ENCODE measurements at places on chromosomes 7 and 10.

DNA sequence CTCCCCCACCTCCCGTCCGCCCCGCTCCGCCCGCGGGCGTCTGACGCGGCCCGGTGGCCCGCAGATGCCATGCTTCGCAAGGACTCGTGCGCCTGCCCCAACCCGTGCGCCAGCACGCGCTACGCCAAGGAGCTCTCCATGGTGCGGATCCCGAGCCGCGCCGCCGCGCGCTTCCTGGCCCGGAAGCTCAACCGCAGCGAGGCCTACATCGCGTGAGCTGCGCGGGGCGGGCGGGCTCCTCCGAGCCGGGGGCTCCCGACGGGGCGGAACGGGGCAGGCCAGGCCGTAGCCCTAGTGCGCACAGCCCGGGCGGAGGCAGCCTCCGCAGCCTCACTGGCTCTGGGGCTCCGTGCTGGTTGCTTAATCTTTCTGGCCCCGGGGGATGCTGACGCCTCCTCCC, 2.8 kb downstream of the ASIC3 start:
- DNase-seq = no peak

DNA sequence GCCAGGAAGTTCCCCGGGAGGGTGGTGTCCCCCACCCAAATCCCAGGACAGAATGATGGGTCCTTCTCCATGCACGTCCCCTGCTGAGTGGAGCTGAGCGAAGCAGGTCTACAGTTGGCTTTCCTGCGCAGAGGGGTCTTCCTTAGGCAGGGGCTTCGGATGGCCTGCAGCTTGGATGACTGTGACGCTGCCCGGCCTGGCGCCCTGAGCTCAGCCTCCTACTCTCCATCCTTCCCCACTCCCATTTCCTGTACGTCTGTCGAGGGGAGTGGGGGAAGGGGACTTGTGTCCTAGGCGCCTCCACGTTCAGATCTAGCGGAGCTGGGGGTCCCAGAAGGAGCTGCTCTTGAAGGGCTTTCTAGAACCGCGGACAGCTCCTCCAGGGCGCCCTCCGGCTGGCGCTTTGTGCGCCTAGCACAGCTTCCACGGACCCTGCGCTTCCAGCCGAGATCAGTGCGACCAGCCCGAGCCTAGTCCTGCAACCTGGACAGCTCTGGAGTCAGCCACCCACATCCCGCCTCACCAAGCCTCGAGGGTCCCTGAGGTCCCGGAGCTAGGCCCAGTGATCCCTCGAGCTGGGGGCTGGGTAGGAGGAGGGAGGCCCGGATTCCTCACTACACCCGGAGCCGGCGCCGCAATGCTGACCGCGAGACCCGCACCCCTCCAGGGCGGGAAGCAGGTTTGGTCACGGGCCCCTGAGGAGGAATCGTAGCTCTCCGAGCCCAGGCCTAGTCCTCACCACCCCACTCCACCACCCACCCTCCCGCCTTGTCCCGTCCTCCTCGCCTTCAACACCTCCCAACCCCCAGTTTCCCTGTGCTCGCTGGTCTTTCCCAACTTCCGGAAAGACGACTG, 1.9 kb downstream of the GRID1 start:
- DNase-seq = no peak

DNA sequence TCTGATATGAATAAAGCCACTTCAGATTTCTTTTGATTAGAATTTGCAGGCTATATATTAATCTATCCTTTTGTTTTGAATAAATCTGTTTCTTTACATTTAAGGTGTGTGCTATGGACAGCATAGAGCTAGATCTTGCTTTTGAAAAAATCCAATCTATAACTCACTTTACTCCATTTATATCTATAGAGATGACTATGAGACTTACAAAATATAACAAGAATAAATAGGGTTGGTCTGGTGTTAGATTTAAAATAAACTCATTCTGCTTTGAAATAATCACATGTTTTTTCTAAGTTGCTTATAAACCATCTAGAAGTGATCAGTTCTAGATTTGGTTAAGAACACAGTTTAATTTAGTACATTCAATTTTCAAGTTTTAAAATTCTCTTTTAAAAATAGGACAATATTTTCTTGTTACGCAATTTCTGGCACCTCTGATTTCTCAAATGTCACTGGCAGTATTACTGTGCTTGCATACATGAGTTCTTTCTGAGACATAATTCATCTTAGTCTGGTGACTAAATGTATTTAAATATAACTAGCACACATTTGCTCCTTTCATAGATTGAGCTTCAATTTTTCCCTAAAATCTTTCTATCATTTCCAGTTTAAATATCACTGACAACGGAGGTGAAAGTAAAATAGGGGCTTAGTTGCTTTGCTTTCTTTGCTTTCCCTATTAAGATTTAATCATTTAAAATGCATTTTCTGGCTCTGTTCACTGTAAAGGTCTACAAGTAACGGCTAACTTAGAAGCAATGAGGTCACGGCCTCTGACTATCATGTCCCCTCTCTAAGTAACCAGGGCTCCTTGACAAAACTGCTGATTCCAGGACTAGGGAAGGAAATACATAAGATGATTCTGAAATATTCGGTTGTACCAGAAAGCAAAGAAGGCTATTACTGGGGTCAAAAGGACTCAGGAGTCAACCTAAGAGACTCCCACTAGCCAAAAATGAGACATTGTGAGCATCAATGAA, 89.3 kb downstream of the ICA1 start:
- no peak for DNase-seq

DNA sequence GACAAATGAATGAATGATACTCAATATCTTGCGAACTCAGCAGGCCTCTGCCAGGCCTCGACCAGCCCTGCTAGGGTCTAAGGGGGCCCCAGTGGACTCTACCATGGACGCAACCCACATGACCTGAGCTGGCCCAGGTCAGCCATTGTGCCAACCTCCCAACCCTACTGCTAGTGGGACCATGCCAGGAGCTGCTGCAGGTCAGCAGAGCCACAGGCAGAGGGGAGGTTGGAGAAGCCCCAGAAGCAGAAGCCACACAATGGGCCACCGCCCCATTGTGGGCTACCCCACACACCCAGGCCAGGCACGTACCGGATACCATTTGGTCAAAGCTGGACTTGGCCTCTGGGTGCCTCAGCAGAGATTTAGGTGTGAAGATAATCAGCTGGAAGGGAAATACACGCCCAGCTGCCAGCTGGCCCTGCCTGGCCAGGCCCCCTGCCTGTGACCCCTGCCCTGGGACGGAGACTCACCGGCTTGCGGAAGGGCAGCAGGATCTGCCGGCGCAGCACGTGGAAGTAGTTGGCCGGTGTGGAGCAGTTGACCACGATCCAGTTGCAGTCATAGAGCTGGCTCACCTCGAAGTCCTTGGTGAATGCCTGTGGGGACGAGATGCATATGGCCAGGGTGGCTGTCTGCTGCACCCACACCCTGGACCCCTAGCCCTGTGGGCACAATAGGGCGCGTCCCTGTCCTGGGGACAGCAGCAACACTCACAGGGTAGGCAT, 24.5 kb downstream of the OGDHL start:
- DNase-seq = no peak

GRCh38 chr10:70550459-70550858, 52.1 kb downstream of the PRF1 start:
- no peak for DNase-seq

- DNase-seq = no peak
Observed at GRCh38 chr7:26760501-26760900, 103.9 kb downstream of the SKAP2 start.

GRCh38 chr10:74415146-74415839, 264.3 kb downstream of the ADK start:
- DNase-seq = no peak

- DNase-seq = no peak
Observed at GRCh38 chr10:92699518-92700381, 10.0 kb downstream of the HHEX start.

- no peak for DNase-seq
Observed at GRCh38 chr7:127961786-127962453, 69.3 kb downstream of the LRRC4 start.

DNA sequence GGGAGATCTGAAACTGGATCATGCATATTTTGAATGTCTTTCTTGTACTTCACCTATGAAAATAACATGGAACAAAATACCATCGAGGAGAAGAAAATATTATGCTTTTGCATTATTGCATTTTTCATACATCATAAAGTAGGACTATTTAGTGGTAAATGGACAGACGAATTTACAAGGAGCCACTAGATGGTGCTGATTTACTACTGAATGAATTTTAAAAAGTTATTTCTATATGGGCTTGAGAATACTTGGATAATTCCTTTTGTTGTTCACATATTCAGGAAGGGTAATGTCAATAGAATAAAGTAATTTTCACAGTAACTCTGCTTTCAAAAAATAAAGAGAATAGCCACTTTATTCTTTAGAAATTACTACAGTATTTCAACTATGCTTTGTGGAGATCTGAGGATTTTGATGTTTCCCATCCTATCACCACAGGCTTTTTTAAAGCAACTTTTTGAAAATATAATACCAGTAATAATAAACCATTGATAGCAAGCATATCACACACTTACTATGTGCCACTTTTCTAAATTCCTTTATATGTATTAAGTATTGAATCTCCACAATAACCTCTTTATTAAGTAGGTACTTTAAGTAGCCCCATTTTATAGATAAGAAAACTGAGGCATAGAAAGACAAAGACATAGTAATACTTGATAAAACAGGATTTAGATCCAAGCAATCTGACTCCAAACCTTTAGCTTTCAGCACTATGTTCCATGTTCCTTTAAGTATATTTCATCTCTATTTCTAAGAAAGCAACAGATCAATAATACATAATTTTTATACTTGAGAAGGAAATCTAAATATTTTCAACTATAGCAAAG, 38.6 kb downstream of the NEBL start:
- DNase-seq = no peak

GRCh38 chr7:155327590-155328320, 30.1 kb downstream of the INSIG1 start:
- no peak for DNase-seq

DNA sequence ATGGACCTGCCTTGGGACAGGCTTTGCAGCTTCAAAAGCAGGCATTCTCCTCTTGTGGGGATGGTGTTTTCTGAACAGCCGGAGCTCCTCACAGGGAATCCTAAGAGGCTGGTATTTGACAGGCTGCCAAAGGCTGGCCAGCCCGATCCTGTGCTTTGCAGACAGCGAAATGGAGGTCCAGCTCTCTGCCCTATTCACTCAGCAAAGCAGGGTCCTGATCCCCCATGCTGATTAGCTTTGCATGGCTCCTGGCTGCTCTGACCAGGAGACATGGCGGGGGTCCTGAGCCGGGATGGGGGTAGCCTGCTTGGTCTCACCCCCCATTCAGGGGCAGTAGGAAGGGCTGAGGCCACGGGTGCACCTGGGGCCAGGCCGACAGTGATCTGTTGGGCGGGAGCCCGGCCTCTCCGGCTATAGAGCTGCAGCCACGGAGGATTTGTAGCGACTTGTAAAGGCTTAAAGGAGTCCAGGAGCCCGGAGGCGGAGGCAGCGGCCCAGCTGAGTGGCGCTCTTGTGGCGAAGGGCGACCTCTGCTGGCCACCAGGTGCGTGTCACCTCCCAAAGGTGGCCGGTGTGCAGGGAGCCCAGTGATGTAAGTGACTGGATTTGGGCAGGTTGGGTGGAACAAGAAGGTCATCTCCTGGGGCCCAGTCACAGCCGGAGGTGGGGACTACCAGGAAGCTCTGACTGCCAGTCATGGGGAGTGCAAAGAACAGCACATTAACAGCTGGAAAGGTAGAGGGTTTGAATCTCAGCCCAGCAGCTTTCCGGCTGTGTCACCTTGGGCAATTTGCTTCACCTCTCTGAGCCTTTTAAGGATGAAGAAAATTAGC, 126.5 kb downstream of the ZMIZ1 start:
- no peak for DNase-seq

DNA sequence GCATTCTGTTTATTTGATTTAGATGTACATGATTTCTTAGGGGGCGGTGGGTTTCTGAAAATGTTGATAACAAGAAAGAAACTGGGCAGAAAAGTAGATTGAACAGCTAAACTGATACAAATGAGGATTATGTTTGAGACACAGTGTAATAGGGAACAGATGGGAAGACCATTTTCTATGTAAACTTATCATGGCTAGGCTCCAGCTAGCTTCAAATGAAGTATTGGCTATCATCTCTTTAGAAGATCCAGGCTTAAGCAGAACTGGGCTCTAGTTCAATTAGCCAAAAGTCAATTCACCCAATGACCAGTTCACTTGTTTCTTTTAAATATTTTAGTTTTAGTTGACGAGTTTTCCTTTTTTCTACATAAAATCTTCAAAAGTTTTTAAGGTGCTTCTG, 639.5 kb downstream of the ANKRD7 start:
- no peak for DNase-seq

DNA sequence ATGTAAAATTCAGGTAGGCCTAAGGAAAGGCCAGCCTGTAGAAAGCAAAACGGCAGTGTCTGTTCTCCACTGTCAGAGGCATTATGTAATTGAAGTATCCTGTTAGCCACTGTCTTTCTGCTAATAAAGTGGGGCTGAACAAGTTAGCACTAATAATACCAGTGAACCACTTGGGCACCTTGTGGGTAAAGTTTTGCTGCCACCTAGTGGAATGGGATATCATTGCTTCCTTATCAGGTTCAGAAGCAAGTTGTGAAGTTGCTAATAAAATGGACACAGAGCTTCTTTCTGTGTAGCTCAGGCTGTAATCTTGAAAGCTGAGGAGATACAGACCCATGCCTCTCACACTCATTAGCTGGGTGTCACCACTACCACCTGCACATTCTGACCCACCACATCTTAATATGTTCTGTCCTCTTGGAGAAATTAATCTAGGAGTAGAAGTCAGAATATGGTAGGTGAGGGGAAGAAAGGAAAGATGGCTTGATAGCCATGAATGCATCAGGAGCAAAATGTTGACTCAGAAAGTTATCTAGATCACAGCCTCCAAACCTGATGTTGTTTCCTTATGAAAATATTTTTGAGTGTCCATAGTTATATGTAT, 175.1 kb downstream of the SEPTIN7 start:
- peak; percentile 19 for DNase-seq

DNA sequence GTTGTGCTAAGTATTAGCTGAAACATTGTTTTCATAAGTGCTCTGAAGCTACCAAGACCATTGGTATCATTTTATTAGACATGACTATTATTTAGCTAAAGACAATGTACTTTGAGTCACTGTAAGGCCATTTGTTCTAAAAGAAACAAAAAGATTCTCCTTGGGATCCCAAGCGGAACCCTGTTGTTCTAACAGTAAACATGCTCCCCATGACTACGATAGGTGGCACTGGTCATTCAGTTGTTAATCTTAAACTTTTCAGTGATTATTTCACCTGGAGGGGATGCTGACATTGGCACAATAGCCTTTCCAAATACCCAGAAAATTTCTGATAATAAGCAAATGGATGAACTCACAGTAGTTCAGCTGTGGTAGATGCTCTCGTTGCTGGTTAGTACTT, 715.0 kb downstream of the AUTS2 start:
- DNase-seq = no peak

GRCh38 chr10:122140941-122141623, 130.0 kb upstream of the BTBD16 start:
- DNase-seq = no peak

Measured in NCI-H1417 treated with DMSO at 0.1 percent for 48 hours (cell line).